ENCODE measurements at places on chromosomes 4 and X.

- DNase-seq: no peak
Observed at GRCh38 chr4:19386786-19387185, 864.9 kb upstream of the SLIT2 start.

GRCh38 chr4:2341911-2342652 is 76.4 kb downstream of the ZFYVE28 start:
- DNase-seq: no peak

GRCh38 chrX:110675886-110676285 is 119.7 kb downstream of the CHRDL1 start:
- no peak for DNase-seq

GRCh38 chr4:13483136-13483767 is 888 bp downstream of the RAB28 start:
- DNase-seq: no peak

- no peak for DNase-seq
Observed at GRCh38 chrX:22314692-22315091, 42.0 kb downstream of the CBLL2 start.

- DNase-seq: no peak
Observed at GRCh38 chrX:8103655-8104054, 67.4 kb downstream of the VCX2 start.

- DNase-seq: no peak
Observed at GRCh38 chr4:183284965-183285364, 35.1 kb downstream of the CLDN22 start.

DNA sequence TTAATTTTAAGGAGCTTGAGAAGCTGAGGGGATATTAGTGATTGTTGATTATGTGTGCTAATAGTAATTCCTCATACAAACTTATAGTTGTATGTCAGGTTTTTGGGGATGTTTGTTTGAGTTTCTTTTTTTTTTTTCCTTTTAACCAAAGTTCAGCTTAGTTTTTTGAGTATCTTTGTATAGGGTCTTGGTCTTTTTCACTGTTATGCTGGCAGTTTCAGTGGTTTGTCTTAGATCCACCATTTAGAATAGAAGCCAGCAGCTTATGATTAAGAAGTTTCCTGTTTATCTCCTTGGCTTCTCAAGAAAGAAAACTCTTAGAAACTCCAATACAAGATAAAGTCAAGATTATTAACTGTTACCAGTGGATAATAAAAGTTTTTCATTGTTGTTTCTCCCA is 16.1 kb downstream of the CPEB2 start:
- no peak for DNase-seq

- DNase-seq: no peak
Observed at GRCh38 chrX:15856222-15856587, 1.6 kb upstream of the AP1S2 start.

GRCh38 chr4:160318567-160319220 is 1215.8 kb downstream of the RAPGEF2 start:
- DNase-seq: no peak

DNA sequence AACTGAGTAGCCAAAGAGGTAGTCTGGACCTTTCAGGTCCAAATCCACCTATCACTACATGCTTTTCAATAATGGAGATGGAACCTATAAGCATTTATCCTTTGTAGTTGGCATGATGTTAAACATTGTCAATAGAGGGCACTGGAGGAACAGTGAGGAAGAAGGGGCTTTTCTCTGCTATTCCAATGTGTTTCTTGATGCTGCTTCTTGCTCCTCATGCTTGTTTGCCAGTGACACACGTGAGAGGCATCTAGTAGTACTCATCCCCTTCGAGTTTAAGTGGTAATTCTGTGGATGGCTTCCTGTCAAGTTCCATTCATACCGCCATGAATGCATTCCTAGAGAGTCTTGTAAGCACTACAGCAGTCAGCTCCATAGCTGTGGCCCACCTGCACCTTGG is 84.0 kb downstream of the NAA11 start:
- DNase-seq: no peak

GRCh38 chrX:103329991-103330390 is at the start of gene TCEAL7:
TCEAL7 (plus strand) TSS chrX:103330239; CDS start chrX:103331404, 1,165 bp downstream.
- DNase-seq: no peak

DNA sequence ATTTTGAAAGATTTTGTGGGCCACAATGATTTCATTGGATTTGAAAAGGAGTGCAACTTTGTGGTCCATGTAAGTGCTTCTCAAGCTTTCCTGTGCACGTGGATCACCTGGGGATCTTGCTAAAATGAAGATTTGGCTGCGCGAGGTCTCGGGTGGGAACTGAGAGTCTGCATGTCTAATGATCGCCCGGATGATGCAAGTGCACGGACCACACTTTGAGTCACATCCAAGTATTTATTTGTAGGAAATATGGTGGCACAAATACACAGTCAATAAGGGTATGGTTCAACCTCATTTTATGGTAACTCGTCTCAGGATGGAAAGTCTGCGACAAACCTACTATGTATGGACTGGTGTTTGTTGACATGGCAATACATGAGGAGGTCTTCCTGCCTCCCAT is 899 bp downstream of the BMX start:
- DNase-seq: no peak

- no peak for DNase-seq
Observed at GRCh38 chrX:67734111-67734753, 190.4 kb downstream of the AR start.

DNA sequence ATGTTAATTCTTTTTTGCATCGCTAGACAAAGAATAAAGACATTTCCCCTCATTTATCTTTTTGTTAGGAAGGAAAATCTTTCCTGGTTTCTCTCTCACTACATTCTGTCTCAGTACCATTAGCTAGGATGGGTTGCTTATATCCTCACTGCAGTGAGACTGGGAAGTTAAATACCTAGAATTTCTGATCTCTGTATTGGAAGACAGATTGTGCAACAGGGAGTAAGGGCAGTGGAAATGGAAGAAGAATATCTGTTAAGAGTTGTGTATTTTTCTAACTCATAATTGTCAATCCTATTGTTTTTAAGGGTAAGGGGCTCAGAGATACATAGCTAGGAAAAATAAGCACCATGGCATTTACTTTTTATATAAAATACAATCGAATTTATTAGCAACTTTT is 19.6 kb downstream of the PTPN13 start:
- no peak for DNase-seq

- DNase-seq: no peak
Observed at GRCh38 chr4:67714248-67714583, 13.3 kb upstream of the UBA6 start.

DNA sequence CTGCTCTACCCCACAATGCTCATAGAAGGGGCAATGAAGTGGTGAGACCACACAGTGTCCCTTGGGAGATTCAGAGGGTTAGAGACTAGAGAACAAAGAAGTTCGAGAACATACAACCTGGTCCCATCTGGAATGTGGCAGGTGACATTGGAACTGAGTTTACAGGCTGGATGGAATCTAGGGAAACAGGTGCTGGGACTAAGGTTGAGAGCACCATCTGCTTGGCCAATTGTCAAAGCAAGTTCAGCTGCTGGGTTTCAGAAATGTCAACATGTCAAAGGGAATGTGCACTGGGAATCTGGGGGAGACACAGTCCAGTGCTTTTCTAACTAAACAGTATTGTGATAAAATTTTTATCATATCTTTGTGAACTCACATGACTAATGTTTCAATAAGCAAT is 15.9 kb upstream of the FAM13A start:
- no peak for DNase-seq

- DNase-seq: no peak
Observed at GRCh38 chrX:83186632-83187031, 321.5 kb upstream of the POU3F4 start.
